Stimulated activated CD8-positive, alpha-beta memory T cell treated with anti-CD3 and anti-CD28 coated beads, Interleukin-4, amount 100 ng/mL, for 48 hours (primary cell): ENCODE measurements at places on chromosomes 4 and X.

DNA sequence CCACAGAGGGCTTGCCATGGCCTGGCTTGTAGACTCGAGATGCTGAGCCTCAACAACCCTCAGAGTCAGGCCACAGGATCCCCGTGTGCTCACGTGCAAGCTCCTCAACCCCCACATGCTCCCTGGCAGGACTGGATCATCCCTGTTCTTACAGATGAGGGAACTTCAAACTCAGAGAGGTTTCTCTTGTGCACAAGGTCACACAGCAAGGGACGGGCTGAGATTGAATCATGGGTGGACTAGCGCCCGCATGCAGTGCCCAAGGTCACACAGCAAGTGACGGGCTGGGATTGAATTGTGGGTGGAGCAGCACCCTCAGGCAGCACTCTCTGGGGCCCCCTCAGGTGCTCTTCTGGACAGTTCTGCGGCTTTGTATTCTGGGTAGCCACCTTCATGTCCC is 60.6 kb upstream of the AFAP1 start:
- no peak for DNase-seq

DNA sequence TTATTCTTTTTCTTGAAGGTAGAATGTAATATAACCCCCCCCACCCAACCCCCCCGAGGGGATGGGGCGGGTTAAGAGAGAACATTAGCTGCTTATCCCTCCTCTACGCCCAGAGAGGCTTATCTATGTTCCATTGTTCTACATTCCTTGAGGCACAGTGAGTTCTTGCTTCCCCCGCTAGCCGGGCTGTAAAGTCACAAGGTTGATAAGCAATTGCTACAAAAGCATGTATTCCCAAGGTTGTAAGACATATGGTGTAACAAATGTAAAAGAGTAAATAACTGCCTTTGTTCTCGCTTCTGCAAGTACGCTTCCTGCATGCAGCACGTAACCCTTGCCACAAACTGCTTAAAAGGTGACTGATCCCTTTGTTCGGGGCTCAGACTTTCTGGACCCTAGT is 8.2 kb downstream of the DCAF8L2 start:
- no peak for DNase-seq

- no peak for DNase-seq
Observed at GRCh38 chr4:3361406-3361805, 68.6 kb downstream of the RGS12 start.

GRCh38 chr4:117324851-117325491 is 239.6 kb upstream of the TRAM1L1 start:
- DNase-seq: no peak

GRCh38 chr4:112516471-112517066 is 589 bp upstream of the NEUROG2 start:
- DNase-seq: no peak

GRCh38 chr4:120228086-120228485 is 161.4 kb upstream of the MAD2L1 start:
- DNase-seq: no peak

DNA sequence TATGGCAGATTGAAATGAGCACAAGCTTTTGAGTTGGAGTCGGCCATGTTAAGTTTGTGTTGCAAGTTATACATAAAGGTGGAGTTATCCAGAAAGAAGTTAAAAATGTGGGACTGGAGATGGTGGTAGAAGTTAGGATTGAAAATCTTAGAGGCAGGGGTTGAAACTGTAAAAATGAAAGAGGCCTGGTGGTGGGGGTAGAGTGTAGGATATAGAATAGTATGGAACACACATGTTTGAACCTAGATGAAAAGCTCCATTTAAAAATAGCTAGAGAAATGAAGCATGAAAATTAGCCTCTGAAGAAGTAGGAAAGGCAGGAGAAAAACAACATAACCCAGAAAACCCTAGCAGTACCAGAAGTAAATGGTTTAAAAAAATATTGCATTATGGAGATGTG is 131.8 kb upstream of the ENPEP start:
- no peak for DNase-seq

GRCh38 chr4:77586951-77587383 is 18.7 kb upstream of the CXCL13 start:
- DNase-seq: peak; percentile 75

- no peak for DNase-seq
Observed at GRCh38 chr4:56410247-56411062, 23.2 kb upstream of the AASDH start.

- DNase-seq: no peak
Observed at GRCh38 chrX:147894366-147894963, 17.3 kb upstream of the FMR1 start.

GRCh38 chr4:168383510-168383909 is 65.0 kb upstream of the DDX60 start:
- DNase-seq: no peak

- no peak for DNase-seq
Observed at GRCh38 chr4:10753336-10753735, 68.8 kb upstream of the CLNK start.

GRCh38 chrX:116272322-116272721 is 101.8 kb downstream of the AGTR2 start:
- no peak for DNase-seq

GRCh38 chrX:136797787-136798186 is 17.1 kb upstream of the ARHGEF6 start:
- DNase-seq: no peak

- no peak for DNase-seq
Observed at GRCh38 chr4:146646593-146647325, 8.1 kb downstream of the POU4F2 start.

- DNase-seq: no peak
Observed at GRCh38 chr4:124591637-124592036, 120.9 kb downstream of the ANKRD50 start.

- no peak for DNase-seq
Observed at GRCh38 chr4:57193209-57193810, 83.1 kb upstream of the IGFBP7 start.

- DNase-seq: no peak
Observed at GRCh38 chr4:72991873-72992272, 77.6 kb downstream of the COX18 start.

DNA sequence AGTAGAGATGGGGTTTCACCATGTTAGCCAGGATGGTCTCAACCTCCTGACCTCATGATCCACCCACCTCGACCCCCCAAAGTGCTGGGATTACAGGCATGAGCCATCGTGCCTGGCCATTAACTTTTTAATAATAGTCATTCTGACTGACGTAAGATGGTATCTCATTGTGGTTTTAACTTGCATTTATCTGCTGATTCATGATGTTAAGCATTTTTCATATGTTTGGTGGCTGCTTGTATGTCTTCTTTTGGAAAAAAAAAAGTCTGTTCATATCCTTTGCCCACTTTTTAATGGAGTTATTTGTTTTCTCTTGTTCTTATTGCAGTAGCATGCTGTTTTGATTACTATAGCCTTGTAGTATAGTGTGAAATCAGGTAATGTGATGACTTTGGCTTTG is 45.8 kb downstream of the ANXA10 start:
- no peak for DNase-seq

- no peak for DNase-seq
Observed at GRCh38 chrX:46587158-46587557, 13.6 kb downstream of the CHST7 start.

GRCh38 chrX:19774905-19775304 is 112.5 kb downstream of the SH3KBP1 start:
- no peak for DNase-seq

GRCh38 chr4:162011089-162011488 is 152.7 kb downstream of the FSTL5 start:
- no peak for DNase-seq

- DNase-seq: no peak
Observed at GRCh38 chrX:39476604-39477021, 621.1 kb downstream of the BCOR start.

DNA sequence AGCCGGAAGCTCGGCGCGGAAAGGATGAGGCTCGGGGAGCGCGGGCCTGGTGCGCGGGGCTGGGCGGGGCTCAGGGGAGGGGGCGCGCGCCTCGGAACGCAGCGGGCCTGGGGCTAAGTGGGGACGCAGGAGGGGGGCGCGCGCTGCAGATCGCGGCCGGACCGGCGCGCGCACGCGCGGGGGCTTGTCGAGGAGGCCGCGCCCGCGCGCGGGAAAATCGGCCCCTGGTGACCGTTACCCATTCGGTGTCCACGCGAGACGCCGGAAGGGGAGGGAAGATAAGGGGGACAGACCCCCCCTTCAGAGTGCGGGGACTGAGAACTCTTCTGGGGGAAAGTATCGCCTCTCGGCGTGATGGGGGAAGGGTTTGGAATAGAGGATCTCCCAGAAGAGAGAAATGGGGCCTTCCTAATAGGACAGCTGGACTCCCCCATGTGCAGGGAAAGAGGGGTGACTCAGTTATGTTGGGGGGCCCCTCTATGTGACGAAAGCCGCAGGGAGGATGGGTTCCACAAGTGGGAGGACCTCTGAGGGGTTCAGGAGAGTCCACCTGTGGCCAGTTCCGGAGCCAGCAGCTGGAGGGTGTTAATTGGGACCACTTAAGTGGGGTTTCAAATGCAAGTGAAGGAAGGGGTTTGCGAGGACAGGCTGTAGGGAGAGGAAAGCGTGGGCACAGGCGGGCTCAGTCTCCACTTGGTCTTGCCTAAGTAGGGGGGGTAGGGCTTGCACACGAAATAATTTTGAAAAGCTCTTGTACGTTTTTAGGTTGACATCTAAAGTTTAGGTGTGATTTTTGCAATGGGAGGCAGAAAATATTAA is 584 bp downstream of the SUV39H1 start:
- DNase-seq: peak; percentile 65

DNA sequence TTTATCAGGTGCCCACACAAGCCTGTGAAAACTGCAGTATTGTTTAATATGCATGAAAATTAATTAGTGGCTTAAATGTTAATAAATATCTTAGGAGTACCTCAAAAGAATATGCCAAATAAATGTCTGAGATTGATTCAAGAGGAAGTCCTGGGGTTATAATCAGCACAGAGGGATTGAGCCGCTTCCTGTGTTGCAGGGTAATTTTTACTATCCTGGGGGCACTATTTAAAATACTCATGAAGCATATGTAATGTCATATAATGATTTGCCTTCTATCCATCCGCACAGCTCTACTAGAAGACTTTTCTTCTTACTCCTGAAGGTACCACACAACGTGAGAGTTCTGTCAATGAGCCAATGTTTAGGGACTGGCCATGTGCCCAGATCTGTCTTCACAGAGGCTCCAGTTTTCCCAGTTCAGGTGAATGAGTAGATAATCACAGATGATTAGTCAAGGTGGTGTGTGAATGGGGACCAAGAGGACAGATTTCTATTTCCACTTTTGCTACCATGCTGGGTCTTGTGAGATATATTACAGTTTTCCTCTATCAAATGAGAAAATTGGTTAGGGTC is 233.3 kb downstream of the USP46 start:
- no peak for DNase-seq

DNA sequence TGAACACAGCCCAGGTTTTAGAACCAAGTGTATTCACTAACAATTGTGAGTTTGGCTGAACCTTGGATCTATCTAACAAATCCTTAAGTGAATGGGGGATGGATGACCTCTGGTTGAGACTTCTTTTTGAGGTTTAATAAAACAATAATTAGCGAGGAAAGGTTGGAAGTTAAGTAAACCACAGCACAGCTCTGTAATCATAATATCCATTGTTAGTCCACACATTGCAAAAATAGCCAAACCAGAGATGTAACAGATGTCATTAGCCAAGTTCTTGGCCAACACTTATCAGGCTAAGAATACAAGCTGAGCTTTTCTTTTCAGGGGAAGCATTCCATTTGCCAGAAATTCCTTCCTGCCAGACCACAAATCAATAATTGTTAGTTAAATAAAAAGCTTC is 59.1 kb downstream of the FREM3 start:
- no peak for DNase-seq

- DNase-seq: no peak
Observed at GRCh38 chrX:68180579-68180978, 252.7 kb downstream of the OPHN1 start.

DNA sequence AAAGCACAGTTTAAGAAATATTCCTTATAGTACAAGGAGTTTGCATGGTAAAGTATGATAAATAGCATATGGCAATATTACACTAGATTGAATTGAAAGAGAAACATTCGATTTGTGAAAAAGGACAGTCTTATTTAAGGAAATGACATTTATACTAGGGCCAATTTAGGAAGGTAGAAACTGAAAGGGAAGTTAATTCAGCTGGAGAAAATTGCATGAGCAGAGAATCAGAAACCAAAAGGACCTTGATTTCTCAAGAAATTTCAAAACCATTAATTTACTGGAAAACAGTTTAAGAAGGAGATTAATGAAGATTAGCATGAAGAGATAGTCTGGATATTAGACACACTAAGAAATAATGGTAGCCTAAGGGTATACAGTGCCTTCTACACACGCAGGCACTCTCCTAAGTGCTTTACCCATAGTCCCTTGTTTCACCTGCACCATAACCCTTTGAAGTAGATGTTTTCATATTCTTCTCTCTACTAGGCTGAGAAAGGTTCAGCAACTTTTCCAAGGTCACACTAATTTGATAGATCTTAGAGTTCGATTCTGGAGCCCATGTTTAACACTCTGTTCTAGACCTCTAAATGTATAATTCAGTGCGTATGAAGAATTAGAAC is 259.1 kb upstream of the SLIT2 start:
- DNase-seq: no peak

- no peak for DNase-seq
Observed at GRCh38 chr4:186840771-186841301, 117.2 kb upstream of the FAT1 start.

DNA sequence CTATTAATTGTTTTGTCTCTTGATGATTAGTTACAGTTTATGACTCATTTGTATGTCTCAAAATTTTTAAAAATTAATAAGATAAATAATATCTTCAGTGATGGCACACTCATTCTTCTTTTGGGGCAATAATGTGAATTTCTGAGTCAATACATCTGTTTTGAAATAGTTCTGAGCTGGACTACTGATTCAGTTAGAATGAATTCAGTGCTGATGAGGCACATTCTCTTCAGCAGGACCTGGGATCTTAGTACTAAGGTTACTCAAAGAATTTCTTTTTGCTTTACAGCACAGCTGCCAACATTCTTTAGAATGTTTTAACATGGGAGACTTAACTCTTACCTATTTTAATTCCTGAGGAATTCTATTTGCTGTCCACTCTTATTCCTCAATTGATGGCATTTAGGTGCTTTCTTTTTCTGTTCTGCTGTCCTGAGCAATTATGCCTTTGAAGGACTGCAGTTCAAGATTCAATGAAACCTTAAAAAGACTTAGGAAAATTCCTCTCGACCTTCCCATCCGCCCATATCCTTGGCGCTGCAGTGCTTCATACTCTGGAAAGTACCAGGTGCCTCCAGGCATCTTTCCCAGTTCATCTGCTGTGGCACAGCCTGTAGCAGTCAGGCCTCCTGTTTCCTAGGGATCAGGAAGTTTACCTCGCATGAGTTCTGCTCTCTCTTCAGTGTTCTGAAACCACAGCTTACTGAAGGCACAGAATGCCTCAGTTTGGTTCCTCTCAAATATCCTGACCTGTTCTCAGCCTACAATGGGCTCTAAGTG is 213.7 kb downstream of the FSTL5 start:
- DNase-seq: no peak

- DNase-seq: no peak
Observed at GRCh38 chr4:172270397-172270796, 457.2 kb downstream of the GALNTL6 start.

GRCh38 chr4:150421612-150422011 is 160.3 kb upstream of the MAB21L2 start:
- no peak for DNase-seq
